Activated T-cell treated with anti-CD3 and anti-CD28 coated beads, Interleukin-2, amount 50 U/mL, for 72 hours (primary cell): ENCODE measurements at places on chromosomes 11 and 22. TPM values are rescaled to one million over a fixed set of nuclear protein-coding genes. Genes with fewer than 3 reads are reported as not detected.

DNA sequence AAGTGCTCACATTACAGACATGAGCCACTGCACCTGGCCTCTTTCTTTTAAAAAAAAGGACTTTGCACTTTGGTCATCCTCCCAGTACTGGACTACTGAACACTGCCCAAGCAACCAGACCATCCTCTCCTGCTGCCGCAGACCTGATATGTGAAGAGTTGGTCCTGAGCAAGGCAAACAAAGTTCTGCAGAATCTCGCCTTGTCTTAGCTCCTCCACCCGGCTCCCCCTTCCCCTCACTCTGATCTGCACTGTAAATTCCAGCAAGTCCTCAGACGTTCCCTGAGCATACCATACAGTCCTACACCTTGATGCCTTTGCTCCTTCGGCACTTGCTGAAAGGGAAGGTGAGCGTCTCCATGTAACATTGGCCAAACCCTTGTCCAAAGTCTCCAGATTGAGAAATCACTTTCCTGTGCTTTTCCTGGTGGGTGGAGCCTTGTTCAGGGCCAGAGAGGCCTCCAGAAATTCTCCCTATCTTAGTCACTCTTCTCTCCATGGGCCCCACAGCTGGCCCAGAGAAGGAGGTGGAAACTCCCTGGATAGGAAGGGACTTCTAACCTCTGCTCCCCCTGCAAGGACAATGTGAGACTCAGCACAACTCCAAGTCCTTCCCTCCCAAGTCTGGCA is 47.0 kb upstream of the TIMP3 start:
- no peak for DNase-seq

DNA sequence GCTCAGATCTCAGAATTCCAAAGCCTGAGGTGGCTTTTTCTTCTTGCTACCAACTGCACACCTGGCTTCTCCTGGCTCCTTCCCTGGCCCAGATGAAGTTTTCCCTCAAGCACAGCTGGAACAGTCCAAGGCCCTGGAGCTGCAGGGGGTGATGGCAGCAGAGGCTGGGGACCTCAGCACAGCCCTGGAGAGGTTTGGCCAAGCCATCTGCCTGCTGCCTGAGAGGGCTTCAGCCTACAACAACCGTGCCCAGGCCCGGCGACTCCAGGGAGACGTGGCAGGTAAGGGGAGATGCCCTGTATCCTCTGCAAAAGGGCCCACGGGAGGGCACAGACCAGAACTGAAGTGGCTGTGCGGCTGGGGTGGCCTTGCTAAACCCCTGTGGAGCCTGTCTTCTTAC is 1.2 kb downstream of the TTC36 start:
- DNase-seq = no peak

- DNase-seq = no peak
Measured at GRCh38 chr11:132220474-132220873, 850.1 kb downstream of the NTM start.

DNA sequence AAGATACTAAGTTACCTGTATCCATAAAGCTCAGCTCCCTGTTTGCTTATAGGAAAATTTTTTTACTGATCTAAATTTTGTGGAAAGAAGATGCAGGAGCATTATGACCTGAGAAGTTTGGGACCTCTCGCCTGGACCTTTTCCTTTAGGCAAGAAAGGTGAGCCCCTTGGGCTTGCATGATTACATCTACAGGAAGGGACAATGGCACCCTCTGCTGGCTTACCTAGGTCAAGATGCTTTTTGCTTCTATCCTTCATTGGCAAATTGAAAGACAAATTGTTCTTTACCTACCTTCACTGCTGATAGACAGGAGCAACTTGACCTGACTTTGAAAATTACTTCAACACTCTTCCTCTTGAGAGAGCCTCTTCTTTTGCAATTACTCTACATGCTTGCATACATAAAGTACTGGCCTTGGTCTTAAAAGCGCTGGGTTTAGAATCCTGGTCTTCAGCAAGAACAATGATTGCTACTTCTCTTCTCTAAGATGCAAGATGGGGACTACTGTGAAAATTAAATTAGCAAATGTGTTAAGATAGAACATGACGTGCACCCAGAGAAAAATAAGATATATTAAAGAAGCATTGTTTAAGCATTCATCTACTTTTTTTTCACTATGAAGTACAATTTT is 147.2 kb downstream of the TRPC6 start:
- peak; percentile 3 for DNase-seq

GRCh38 chr11:79439886-79440570 is 802 bp downstream of the TENM4 start:
- no peak for DNase-seq

The C22orf31 gene
- not detected for total RNA-seq

- no peak for DNase-seq
Measured at GRCh38 chr22:43991316-43992020, 32.6 kb upstream of the PARVB start.
